Stimulated activated CD8-positive, alpha-beta memory T cell treated with anti-CD3 and anti-CD28 coated beads, Interleukin-4, amount 100 ng/mL, for 1 hour (primary cell): ENCODE measurements at places on chromosomes 5 and 9.
A peak's percentile ranks its signal among the peaks of the same experiment; 100 is the strongest.

- no peak for DNase-seq
Observed at GRCh38 chr5:171272996-171273970, 35.8 kb upstream of the TLX3 start.

- peak; percentile 36 for DNase-seq
Observed at GRCh38 chr9:272251-273213, 57.9 kb downstream of the DOCK8 start.

- no peak for DNase-seq
Observed at GRCh38 chr9:22649384-22649783, 202.8 kb downstream of the DMRTA1 start.

DNA sequence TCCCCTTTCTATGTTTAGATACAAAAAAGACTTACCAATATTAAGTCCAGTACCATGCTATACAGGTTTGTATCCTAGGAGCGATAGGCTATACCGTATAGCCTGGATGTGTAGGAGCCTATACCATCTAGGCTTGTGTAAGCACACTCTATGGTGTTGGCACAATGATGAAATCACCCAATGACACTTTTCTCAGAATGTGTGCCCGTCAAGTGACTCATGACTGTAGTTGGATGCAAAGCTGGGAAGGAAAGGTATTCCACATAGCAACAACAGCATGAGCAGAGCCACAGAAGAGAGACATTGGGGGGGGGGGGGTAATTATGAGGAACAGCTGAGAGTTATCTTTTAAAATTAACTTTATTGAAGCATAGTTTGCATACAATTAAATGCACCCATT lies 63.2 kb downstream of the TTLL11 start:
- no peak for DNase-seq

DNA sequence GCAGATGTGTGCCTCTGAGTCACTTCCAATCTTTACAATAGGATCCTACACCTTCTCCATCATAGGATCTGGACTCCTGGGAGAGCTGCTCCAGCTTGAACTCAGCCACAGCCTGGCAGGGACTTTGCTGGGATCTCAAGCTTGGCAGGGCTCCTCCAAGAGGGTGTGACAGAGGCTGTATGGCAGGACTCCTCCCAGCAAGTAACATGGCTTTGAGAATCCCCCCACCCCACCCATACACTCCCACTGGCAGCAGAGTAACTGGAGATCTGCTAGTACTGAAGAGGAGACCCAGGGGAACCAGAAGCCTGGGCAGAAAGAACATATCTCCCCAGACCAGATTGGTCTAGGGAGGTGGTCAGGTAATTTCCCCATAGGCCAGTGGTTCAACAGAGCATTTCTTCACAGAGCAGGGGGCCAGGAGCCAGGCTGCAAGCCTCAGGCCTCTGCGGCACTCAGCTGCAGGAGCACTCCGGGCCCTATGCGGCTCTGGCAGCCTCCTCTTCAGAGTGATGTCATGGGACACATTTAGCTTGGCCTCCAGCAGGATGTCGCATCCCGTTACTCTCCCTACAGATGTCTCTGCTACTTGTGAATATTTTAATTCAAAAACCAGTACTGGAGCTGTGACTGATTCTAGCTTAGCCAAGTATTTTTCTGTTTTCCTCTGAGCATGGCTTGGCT lies 1.7 kb upstream of the ACSL6 start:
- no peak for DNase-seq

GRCh38 chr5:160169326-160169725 lies 50.1 kb upstream of the PWWP2A start:
- DNase-seq, result no peak

GRCh38 chr5:65816729-65817128 lies 94.7 kb downstream of the NLN start:
- no peak for DNase-seq

DNA sequence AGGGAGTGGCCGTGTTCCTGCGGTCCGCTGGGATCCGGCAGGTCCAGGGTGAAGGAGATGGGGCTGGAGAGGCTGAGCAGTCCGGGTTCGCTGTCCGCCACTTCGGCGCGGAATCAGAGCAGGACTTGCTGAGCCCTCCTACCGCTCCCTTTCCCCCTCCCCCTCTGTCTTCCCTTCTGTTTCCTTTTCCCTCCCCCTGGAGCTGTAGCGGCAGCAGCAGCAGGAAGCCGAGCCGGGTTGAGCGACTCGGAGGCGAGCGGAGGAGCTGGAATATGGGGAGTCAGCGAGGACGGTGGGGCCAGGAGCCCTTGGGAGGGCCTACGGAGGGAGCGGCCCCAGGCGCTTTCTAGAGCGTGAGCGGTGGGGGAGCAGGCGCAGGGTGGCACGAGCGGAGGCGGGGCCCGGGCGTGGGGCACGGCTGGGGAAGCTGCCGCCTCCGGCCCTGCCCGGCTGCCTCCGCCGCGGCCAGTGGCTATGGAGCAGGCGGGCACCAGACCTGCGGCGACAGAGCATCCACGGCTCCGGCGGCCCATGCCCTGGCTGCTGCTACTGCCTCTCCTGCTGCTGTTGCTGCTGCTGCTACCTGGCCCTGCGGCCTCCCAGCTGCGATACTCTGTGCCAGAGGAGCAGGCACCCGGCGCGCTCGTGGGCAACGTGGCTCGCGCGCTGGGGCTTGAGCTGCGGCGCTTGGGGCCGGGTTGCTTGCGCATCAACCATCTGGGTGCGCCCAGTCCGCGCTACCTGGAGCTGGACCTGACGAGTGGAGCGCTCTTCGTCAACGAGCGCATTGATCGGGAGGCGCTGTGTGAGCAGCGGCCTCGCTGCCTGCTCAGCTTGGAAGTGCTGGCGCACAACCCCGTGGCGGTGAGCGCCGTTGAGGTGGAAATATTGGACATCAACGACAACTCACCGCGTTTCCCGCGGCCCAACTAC lies at the start of gene PCDHAC2:
Gene PCDHAC2 (plus strand): TSS at position 184 of the 933 bp plus-strand sequence. CDS start 291 bp downstream, at position 475.
- DNase-seq, result no peak

DNA sequence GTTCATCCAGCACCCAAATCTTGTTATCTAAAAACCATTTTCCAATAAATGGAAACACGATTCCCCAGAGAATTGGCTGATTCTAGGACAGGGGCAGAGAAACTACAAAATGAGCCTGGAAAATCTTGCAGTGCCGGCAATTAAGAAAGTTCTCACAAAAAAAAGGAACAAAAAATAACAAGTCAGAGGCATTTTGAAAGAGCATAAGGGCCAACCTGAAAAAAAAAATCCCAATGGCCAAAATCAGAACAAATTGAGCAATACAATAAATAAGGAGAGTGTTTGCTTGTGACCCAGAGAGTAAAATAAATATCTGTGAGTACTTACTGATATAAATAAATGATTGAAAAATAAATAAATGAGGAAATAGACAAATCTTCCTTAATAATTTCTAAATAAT lies 55.1 kb upstream of the S1PR3 start:
- no peak for DNase-seq

DNA sequence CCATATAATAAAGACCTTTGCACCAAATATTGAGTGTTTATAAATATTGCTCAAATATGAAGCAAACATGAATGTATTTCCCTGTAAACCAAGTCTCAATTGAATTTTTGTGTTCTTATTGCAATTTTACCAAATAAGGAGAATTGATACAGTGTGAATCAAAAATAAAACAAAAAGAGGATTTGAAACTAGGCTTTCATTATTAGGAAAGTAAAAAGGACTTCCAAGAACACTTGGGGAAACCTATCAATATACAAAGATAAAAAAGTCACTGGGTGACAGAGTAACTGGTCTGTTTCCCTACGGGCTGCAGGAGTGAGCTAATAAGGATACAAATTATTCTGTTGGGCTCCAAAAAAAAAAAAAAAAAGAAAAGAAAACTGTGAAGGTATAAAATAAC lies 44.8 kb upstream of the SNX2 start:
- no peak for DNase-seq

DNA sequence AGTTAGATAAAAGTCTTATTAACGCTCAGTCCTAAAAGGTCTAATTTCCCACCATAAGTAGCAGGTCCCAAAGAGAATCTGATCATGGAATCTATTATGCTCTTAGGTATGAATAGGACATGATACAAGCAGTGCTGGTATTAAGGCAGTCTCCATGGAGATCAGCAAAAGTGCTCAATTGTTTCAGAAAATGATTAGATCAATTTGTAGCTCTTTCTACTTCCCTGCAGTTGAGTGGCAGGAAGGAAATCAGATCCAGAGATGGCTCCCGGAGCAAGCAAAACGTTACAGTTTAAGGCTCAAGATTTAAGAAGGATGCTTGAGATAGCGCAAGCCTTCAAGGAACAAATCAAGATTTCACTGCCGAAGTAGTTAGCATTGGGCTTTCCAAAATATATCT lies 205.7 kb downstream of the DRD1 start:
- DNase-seq, result no peak

DNA sequence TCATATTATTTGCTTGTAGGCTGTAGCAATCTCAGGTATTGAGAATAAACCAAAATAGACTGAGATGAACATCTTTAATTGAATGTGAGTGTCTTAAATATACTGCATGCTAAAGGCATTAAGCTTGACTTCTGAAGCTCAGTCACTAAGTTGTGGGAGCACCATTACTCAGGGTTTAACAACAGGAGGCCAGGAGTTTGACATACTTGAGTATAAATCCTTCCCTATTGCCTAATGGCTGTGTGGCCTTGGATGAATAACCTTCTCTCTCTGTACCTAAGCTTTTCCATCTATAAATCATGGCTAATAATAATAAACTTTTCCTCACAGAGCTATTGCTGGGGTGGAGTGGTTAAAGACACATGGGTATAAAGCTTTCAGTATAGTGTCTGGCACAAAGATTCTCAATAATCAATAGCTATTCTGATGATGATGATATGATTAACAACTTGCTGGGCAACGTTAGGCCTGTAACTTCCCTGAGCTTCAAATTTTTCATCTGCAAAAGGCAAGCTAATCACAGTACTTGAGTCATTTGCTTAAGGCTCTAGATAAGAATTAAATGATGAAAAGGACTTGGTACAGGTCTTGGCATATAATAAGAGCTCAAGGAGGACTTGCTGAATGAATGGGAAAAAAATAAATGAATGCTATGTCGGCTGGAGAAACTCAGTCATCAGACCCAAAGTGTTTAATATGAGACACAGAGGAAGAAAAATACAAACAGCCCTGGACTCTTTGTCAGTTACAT lies 174.0 kb upstream of the IL12B start:
- DNase-seq, result no peak

DNA sequence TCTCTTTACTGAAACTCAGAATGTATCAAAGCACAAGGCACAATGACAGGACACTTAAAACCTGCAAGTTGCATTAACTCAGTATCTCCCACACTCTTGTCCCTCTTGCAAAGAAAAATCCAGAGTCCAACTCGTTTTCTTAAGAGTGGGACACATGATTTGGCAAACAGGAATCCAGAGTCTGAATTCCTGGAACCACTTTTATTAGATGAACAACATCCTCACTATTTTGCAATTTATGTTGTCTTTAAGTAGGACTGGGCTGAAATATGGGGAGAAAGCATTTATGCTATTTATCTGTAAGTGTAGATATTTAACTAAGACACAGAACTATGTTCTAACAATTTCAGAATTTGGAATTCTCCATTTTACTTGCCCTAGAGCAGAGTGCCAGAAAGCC lies 69.1 kb downstream of the ABCA1 start:
- no peak for DNase-seq

GRCh38 chr9:118059484-118060278 lies 355.5 kb downstream of the TLR4 start:
- no peak for DNase-seq

DNA sequence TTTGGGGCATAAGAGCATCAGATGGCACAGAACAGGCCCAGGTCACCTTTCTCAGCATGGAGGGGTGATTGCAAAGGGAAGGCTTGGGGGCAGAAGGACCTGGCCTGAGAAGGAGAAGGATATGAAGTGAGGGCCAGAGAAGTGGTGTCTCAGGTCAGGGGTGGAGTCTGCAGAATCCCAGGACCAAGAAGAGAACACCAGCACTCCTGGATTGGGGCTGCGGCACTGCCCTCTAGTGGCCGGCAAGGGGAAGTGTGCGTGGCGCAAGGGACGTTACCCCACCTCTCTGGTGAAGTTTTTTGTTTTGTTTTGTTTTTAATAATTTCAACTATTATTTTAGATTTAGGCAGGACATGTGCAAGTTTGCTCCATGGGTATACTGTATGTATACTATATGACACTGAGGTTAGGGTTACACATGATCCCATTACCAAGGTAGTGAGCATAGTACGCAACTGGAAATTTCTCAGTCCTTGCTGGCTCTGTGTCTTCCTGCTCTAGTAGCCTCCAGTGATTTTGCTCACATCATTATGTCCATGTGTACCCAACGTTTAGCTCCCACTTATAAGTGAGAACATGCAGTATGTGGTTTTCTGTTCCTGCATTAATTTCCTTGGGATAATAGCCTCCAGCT lies 1548.6 kb downstream of the EFNA5 start:
- no peak for DNase-seq

DNA sequence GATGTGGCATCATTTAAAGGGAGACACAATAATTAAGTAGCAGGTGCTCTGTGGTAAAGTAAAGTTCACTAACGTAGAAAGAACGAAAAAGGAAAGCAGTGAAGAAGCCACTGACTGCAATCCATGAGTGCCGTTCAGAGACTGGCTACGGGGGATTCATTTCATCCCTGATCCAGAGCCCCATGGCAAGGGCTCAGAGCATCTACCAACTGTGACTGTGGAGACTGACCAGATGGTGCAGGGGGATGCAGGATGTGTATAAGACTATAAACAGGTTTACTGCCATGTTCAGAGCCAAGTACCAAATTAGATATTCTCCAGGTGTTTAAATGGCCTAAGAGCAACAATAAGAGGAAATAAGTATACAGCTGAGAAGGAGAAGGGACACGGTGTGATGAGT lies 47.7 kb downstream of the MARCHF11 start:
- DNase-seq, result no peak

DNA sequence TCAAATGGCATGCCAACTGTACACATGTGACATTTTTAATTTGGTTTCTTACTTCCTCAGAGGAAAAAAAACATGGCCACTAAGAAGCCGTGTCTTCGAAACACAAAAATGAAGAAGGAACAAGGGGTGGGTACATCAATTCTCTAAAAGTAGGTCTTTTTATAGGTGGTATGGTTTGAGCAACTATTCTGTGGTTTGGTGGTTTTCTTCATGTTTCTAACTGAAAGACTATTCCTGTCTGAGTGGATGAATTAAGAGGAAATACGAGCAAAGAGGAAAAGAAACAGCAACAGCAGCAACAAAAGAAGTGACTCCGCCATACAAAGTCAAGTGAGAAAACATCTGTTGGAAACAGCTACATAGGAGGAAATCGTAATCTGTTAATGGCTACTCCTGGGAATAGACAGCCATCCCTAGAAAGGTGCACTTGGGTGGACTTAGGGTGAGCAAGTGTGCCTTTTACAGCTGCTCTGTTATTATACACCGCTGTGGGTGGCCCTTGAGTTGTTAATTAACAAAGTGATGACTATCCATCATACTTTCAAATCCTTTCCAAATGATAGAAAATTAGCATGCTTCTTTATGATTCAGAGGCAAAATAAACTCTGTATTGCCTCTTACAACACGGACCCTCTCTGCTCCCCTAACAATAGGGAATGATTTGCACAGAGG lies 575.8 kb downstream of the TLE1 start:
- DNase-seq, result no peak

GRCh38 chr5:178247481-178248456 lies 15.2 kb upstream of the PHYKPL start:
- no peak for DNase-seq
